SK-MEL-5 (cell line): ENCODE measurements at places on chromosomes 12 and 14.

- DNase-seq = no peak
Observed at GRCh38 chr12:46214668-46215436, 54.0 kb downstream of the SLC38A1 start.

- no peak for DNase-seq
Observed at GRCh38 chr14:54556535-54556934, 10.4 kb upstream of the SAMD4A start.

GRCh38 chr12:7369274-7369729, 65.4 kb downstream of the ACSM4 start:
- DNase-seq = no peak

DNA sequence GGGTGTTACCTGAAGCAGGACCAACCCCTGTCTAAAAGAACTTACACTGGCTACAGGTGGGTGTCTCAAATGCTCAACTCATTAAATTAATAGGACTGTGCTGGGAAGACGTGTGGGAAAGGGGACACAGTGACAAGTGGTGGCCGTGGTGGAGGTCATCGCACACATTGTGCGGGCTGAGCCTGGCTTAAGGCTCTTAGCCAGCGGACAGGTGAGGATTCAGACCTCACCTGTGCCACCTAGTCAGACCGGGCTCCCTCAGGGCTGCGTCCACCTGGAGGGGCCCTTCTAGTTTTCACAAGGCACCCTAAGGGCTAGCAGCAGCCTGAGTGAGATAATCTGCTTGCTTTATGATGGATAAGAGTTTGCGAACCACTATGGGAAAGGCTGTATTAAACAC, 125.2 kb upstream of the FKBP4 start:
- no peak for DNase-seq

- DNase-seq = no peak
Observed at GRCh38 chr12:29782285-29782870, 1.4 kb downstream of the TMTC1 start.
